ENCODE measurements at places on chromosomes 3 and 15.

DNA sequence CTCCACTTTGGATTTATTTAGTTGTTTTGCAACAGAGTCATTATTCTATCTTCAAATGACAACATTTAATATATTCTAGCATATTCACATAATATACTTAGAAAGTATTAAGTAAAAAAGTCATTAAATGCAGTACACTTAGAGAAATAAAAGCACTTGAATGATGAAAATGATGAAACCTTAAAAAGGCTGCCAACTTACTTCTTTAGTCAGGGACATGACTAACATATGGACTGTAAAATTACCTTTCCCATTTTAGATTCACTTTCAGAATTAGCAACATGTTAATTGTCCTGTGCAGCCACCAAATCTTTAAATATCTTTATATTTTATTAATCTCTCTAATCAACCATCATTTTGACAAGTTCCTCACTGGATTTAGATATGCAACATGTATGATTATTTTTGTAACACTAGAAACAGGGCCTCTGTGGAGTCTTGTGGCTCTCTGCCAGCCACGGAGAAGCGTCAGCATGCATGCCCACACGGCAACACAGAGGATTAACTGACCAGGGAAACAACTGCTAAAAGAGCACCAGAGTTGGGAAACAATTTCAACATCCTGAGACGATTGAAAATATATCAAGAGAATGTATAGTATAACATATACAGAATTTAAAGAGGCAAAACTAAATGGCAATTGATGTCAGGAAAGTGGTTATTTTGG, 95.7 kb downstream of the ANO10 start:
- DNase-seq, result no peak

DNA sequence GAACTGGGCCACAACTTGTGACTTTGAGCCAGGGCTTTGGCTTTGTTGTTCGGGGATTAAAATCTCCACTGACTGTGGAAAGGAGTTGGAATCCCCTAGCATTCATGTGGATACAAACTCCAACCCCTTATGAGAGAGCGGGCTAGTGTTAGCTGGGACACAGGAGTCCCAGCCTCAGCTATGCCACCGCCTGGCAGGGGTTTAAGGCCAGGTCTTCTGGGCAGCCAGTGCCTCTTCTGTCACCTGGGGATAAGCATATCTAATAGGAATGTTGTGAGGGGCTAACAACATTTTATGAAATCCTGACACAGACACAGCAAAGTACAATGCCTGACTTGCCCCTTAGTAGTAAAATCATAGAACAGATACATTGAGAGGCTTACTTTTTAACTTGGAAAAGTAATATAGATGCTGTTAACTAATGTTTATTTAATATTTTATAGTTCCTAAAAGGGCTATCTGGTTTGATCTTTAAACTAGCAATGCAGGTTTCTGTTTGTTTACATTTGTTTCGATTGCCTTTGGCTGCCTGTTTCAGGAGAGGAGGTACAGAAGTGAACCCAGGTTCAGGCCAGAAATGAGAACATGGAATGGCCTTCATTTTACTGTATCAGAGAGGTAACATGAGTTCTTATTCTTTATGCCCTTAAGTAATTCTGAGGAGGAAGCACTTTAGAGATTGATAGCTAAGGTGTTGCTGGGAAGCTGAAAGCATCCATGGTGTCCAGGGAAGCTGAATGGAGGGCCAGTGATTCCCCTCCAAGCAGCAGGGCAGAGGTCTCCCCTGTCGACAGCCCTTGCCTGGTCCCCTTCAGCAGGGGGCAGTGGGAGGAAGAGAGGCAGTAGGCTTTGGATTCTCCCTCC, 8.7 kb downstream of the GPR160 start:
- no peak for DNase-seq

DNA sequence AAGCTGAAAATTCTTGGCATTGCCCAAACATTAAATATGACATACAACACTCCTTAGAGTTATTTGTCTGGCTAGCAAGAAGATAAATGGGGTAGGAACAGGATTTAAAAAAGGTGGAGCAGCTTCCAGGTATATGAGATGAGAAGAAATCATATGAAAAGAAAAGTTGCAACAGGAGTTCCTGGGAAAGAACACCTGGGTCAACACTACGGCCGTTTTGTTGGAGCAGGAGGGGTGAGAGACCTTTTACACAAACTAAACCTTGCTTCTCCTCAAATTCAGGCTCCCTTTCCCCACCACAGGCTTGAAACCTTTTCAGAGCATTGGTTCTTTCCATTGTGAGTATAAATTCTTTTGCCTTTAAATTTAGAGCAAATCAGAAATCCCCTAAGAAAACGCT, 18.8 kb upstream of the GUCA1C start:
- DNase-seq, result no peak

DNA sequence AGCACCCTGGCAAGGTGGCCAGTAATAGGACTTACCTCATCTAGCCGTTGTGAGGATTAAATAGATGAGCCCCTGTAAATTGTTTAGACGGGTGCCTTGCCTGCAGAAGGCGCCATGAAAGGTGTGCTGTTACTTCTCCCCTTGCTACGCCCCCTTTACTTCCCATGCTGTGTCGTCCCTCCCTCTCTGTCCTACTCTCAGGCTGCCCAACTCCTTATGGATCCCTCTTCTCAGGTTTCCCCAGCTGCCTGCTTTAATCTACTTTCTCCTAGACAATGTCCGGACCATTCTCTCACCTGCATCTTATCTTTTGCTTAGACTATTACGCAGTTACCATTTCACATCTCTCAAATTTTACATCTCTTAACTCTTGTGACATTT, 1.7 kb upstream of the FBXW12 start:
- no peak for DNase-seq

DNA sequence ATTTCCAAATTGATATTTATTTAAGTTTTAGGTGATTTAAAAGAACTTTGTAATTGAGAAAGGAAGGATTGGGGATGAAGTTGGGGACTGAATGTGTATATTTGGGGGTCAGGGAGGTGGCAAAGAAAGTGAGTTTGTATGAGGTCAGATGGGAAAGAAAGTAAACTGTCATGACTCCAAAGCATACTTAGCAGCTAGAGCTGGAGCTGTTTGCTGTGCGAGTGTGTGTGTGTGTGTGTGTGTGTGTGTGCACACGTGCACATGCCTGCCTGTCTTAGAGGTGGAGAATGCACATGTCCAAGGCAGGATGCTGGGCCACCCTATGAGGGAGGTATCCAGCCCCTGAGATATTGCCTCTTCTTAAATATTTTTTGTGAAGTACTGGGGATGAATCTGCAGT, 21.0 kb downstream of the BOC start:
- DNase-seq, result no peak
